CD8-positive, alpha-beta memory T cell (primary cell): ENCODE measurements at places on chromosomes 5 and 9.

- no peak for DNase-seq
Observed at GRCh38 chr9:35962126-35962906, 4.4 kb upstream of the OR2S2 start.

- no peak for DNase-seq
Observed at GRCh38 chr9:128093011-128093410, 25.0 kb downstream of the SLC25A25 start.

DNA sequence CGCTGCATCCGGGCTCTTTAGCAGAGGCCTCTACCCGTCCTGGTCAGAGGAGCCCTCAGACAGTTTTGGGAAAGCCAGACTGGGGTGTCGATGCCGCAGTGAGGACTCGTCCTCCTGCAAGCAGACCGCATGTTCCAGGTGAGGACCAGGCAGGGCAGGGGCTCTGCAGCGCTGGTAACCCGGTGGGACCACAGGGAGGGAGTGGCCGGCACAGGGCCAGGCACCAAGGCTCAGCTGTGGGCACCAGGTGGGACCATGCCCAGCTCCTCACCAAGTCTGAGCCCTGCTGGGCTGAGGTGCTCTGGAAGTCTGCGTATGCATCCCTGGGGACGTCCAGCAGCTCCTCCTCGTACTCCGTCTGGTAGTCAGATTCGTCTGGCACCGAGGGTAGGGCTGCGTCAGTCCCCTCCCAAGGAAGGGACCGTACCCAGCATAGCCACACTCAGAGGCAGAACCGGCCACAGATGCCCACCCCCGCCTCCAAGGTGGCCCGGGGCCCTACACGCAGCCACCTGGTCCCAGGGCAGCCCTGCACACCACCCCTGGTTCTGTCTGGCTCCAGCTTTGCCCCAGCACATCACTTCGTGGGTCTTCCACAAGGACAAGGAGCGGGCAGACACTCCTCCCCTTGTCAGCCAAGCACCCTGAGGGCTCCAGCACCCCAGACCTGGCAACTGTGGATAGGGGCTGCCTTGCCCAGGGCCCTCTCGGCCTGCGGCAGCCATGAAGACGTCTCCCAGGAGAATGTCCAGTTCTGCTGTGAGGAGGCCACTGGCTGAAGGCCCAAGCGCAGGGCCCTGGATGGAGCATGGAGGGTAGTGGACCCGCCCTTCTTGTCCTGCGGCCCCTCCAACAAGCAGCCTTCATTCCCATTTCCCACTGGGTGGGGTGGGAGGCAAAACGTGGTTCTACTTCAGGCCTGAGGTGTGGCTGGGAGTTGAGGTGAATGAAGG lies 1.5 kb upstream of the NSMF start:
- peak; percentile 51 for DNase-seq

DNA sequence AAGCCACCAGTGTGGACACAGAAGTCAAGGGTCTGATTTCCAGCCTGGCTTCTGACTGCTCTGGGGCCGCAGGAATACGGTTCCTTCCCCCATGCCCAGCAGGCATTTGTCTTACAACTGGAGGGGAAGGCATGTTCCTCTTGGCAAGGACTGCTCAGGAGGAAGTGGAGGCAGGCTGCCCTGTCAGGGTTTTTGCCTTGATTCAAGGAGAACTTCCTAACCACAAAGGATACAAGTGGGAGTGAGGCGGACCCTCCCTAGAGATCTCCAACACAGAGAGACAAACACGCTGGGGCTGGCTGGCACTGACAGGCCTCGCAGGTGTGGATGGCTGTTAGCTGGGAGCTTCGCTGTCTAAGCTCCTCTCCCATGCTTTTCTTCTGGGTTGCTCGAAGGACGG lies 19.1 kb downstream of the TGFBI start:
- DNase-seq, result no peak

GRCh38 chr5:178632285-178632684 lies 5.4 kb upstream of the CLK4 start:
- DNase-seq, result no peak

- no peak for DNase-seq
Observed at GRCh38 chr9:134965851-134966250, 48.1 kb upstream of the FCN1 start.

- DNase-seq, result peak; percentile 81
Observed at GRCh38 chr5:139844472-139845145, 49.0 kb downstream of the PSD2 start.

DNA sequence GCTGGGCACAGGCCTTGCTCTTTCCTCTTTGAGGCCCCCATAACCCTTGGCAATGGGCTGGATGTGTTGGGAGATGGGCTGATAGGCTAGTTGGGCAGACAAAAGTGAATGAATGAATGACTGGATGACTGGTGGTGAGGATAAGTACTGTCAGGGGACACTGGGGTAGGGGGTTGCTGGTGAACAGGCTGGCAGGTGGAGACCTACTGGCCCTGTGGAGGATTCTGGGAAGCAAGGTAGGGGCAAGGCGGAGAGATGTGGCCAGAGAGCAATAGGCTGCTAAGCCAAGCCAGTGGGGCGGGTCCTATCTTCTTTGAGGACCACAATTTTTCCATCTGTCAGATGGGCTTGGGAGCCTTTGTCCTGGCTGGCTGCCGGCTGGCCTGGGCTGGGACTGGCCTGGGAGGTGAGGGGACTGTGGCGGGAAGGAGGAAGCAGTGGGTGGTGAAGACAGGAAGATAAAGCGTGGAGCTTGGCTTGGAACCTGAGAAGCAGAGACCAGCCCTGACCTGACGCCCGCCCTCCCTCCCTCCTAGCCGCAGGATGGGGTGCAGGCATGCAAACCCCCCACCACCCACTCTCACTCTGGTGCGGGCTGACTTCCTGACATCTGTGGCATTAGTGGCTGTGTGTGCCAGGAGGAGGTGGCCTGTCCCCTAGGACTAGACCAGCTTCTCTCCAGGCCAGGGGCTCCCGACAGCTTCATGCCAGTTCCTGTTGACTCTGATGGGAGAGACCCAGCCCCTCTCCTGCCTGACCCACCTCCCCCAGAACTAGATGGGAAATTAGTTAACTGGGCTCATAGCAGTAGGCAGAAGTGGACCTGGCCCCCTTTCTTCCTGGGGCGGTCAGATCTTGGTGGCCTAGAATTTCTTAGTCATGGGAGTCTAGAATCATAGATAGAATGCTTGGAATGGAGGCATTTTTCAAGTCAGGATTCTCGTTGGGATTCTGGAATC lies 9.5 kb downstream of the CXXC5 start:
- no peak for DNase-seq

GRCh38 chr9:112180387-112180881 lies 5.3 kb upstream of the SUSD1 start:
- DNase-seq, result peak; percentile 69

DNA sequence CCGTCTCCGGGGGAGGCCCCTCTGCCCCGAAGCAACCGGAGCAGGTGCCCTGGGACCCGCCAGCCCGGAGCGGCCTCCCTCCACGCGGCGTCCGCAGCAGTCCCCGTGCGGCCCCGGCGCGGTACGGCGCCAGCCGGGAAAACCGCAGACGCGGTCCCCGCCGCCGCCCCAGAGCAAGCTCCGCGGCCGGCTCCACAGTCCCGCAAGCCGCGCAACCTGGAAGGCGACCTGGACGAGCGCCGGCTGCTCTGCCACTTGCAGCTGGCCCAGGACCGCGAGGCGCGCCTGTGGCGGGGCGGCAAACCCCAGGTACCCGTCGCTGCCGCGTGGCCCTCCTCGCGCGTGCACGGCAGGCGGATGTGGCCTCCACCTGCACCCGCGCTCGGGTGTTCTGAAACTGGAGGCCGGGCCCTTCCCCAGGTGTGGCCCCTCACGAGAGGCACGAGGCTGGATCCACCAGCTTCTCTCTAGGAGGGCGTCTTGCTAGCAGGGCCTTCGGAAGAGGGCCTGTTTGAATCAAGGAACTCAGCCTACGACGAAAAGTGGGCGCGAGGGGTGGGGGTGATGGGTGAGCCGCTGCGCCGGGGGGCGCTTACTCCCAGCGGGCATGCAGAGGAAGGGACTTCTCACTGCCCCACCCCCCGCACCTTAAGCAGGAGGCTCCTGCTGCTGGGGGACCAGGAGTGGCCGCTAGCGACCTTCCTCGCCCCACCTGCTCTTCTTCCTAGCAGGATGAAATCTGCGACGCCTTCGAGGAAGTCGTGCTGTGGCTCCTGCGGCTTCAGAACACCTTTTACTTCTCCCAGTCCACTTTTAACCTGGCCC lies 602 bp downstream of the CCNI2 start:
- DNase-seq, result peak; percentile 19

- DNase-seq, result no peak
Observed at GRCh38 chr5:5671823-5672222, 249.3 kb downstream of the ICE1 start.

DNA sequence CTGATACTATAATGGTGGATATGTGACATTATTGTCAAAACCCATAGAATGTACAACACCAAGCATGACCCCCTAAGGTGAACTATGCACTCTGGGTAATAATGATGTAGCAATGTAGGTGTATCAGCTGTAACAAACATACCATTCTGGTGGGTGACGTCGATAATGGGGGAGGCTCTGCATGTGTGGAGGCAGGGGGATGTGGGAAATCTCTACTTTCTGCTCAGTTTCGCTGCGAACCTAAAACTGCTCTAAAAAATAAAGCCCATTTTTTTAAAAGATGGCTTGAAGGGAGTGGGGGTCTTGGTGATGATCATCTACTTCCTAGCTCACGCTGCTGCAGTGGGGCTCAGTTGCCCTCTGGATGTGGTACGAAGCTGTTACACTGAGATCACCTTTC lies 51.1 kb downstream of the RASGEF1C start:
- no peak for DNase-seq

GRCh38 chr5:177372034-177372896 lies 12.0 kb upstream of the SLC34A1 start:
- DNase-seq, result no peak

DNA sequence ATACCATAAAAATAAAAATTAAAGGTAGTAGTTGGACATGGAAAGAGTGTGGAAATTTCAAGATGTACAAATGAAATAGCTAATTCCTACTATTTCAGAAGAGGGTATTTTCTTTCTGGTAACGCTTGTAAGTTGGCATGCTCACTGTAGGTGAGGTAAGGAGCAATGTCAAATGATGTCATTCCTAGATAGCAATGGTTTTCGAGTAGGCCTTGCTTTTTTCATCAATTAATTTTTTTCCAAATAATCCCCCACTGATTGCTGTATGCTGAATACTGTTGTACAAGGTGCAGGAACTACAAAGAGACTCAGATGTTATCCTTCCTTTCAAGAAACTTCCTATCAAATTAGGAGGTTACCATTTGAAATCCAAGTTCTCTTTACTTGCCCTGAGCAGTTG lies 928 bp upstream of the SELENOP start:
- no peak for DNase-seq

- no peak for DNase-seq
Observed at GRCh38 chr9:70911791-70912190, 209.6 kb downstream of the TRPM3 start.

DNA sequence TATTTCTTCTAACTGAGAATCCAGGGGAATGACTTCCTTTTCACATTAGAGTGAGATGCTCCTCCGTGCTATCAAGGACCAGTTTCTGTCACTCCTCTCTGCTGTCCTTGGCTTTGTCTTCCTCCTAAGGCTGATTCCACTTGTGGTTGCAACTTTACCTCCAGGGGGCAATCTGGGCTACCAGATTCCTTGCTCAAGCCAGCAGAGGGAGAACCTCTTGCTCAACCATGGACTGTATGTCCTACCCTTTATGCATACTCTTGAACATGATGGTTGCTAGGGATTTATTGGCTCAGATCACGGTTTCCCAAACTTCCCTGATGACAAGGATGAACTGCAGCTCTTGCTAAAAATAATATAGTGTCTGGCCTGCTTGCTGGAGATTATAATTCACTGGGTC lies 24.0 kb downstream of the NNT start:
- DNase-seq, result no peak

GRCh38 chr5:87120518-87121303 lies 147.0 kb upstream of the RASA1 start:
- no peak for DNase-seq

DNA sequence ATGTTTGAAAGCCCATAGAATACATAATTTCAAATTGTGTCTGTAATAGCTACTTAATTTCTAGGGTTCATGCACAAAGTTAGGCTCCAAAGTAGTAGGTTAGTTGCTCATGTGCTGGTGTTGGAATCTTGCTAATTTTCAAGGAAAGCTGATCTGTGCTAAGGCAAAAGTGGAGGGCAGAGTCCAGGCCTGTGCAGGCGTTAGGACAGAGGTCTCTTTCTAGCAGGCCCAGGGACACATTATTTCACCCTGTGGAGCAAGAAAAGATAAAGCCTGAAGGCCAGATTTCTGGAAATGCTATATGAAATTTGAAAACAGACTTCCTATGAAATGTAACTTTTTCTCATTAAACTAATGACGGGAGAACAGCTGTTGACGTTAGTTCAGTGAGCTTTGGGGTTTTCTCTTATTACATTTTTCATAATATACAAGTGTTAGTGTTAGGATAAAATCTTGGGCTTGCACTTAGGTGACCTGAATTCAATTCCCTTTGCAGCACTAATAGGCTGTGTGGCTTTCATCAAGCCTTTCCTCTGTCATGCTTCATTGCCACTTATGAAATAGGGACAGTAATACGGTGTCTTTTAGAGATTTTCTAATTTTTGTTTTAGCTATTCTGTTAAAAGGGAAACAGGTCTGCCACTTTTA lies 196.7 kb upstream of the HAPLN1 start:
- DNase-seq, result no peak

GRCh38 chr9:81037889-81038288 lies 651.5 kb downstream of the TLE1 start:
- DNase-seq, result no peak
